ENCODE measurements at places on chromosomes 5 and 9.
A peak's percentile ranks its signal among the peaks of the same experiment; 100 is the strongest.

DNA sequence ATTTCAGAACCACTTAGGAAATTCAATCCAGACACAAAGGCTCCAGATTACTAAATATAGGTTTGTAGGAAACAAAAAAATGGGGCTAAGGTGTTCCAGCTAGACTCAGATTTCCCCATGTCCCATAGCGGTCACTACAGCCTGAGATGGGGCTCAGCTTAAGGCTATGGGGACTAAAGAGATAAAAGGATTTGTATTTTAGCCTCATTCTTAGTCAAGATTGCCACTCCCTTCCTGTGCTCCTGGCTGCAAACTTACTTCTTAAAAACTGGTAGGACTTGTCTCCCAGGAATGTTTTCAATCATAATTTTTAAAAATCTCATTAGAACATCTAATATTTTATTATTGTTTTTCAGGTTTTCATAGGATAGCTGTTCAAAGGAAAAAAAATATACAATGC lies 253.8 kb upstream of the DAB2 start:
- no peak for DNase-seq

DNA sequence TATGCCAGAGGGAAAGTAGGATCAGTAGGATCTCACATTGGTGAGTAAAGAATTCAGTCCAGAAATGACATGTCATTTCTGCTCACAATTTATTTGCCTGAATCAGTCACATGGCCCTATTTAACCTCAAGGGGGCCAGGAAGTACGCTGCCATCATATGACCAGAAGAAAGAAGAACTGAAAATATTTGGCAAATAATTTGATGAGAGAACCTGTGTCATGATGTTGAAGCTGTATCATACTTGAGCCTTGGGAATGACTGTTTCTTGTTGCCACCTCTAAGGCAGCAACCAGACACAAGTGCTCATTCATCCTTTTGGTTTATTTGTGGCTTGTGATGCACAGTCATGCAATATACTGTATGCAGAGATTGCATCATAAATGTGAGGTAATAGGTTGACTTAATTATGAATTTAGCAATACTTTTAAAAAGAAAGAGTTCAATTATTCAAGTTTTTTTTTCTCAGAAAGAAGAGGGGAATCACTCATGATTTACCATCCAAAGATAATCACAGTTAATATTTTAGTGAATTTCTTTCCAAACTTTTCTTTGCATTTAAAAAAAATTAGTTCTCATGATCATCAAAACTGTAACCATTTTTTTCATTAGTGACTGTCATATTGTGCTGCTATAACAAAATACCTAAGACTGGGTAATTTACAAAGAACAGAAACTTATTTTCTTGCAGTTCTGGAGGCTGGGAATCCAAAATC lies 8.2 kb upstream of the ZFYVE16 start:
- peak; percentile 43 for DNase-seq

GRCh38 chr9:14692470-14693250 lies 572 bp downstream of the ZDHHC21 start:
- DNase-seq = no peak

GRCh38 chr9:124765439-124765835 lies 5.7 kb downstream of the NR6A1 start:
- DNase-seq = no peak

DNA sequence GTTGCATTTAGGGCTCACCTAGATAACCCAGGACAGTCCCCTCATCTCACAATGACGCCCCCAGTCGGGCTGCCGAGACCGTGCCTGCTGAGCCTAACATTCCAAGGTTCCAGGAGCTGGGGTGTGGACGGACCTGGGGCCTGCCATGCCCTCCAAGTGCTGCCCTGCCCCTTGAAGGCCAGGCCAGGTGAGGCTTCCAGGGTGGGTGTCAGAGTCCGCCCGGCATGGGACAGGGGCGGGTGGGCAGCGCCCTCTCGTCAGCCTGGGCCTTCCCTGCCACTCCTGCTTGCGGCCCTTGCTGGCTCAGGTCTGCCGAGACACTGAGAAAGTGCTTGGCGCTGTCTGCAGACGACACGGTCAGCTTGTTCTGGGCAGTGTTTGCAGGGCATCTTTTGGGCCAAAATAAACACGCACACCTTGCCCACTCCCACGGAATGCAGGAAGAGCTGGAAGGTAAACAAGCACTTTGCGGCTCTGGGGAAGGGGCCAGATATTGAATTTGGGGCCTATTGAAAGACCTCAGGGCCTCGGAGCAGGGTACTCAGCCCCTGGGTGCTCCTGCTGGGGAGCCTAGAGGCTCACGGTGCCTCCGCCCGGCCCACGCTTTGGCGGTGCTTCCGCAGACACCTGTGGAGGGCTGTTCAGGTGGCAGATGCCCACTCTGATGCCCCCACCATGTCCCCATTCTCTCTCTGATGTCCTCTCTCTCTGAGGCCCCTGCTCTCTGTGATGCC lies 4.2 kb upstream of the SCGB3A1 start:
- DNase-seq = no peak

- DNase-seq = no peak
Observed at GRCh38 chr5:174581479-174581878, 142.9 kb upstream of the MSX2 start.

DNA sequence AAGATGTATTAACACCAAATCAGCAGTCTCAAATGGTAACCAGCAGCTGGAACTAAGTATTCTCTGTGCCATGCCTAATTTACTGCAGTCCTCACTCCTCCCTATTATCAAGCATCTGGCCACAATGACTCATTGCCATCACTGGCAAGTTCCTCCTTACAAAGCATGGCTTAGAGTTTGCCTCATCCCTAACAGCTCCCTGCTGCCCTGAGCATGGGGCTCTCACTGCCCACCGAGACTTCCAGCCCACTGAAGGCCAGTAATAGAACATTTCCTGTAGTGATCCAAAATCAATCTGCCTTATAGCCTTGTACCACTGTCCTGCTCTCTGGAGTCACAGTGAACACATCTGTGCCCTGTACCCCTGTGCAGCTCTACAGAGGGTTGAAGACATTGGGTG lies 211.9 kb upstream of the TRIM32 start:
- no peak for DNase-seq

DNA sequence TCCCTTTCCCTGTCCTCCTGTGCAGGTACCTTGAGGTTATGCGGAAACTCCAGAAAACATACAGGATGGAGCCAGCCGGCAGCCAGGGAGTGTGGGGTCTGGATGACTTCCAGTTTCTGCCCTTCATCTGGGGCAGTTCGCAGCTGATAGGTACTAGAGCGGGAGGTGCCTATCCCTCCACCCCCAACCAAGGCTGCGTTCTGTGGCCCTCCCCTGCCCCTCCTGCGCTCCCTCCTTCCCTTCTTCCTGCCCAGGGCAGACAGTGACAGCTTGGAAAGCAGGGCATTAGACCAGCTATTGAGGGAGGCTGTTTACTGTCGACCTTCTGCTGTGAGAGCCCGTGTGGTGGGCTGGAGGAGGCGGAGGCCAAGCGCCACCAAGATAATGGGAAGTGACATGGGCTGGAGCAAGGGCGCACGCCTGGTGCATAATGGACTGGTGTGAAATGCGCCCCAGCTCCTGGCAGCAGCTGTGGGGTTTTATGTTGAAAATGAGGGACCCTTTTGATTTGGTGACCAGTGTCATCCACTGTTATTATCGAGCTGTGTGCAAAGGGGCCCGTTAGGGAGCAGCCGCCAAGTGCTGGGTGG lies 25.3 kb downstream of the PTPA start:
- DNase-seq = no peak

DNA sequence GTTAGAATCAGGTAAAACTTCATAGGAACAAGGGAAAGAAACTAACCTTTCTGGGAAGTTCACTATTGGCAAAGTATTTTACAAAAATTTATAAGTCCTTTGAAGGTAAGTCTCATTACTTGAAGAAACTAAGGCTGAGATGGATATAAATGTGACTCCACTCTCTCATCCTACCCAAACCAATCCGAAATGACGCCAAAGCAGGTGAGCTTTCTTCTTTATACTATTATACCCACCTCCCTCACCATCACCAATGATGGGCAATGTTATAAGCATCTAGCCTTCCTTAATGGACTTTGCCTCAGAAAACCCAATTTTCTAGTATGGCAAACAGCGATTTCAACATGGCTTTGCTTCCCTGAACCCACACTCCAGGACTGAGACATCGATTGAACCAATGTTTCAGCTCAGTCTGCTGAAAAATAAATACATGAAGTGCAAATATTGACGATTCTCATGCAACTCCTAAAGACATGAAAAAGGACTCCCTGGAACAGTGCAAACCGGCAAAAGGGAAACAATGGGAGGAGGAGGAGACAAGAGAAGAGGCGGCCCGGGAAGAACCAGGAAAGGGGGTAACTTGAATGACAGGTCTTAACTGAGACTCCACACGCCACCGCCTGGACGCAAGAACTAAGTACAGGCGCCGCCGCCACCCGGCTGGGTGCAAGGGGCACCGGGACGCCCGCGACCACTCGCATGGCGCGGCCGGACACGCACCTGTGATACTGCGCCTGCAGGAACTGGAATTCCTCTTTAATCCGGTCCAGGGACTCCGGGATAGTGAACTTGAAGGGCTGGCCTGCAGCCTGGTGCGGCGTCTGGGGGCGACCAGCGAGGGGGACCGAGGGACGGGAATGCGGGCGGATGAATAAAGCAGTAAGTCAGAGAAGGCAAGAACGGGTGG lies 2.5 kb downstream of the TLE1 start:
- no peak for DNase-seq

GRCh38 chr9:25519286-25519685 lies 159.0 kb downstream of the TUSC1 start:
- no peak for DNase-seq

DNA sequence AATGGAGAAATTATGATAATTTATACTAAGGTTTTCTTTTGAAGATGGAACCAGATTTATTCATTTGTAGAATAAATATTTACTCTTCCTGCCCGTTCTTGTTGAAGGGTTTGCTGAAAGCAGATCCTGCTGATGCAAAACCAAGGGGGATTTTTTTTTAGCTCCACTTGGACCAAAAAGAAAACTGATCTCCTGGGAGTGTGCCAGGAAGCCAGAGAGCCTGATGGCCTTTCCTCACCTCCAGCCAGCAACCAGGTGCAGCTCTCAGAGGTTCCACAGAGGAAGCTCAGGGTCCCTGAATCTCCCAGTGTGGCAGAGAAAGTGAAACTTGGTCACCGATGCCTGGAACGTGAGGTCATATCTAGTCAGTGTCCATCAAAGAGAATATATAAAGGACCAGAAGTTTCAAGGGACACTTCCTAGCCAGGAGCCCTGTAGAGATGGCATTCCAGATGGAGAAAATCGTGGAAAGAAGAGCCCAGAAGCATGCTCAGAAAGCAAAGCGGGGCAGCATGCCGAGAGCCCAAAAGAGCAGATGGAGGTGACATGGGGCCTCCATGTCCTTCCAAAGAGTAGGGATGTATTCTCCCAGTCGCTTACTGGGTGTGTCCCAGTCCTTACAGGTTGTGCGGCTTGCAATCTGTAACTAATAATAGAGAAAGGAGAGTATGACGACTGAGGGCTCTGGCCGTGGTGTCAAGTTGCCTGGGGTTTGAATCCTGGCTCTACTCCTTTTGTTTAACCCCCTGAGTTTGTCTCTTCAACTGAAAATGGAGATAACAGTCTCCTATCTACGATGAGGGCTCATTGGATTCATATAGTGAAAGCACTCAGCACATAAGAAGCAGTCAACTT lies 12.2 kb downstream of the AFAP1L1 start:
- no peak for DNase-seq

DNA sequence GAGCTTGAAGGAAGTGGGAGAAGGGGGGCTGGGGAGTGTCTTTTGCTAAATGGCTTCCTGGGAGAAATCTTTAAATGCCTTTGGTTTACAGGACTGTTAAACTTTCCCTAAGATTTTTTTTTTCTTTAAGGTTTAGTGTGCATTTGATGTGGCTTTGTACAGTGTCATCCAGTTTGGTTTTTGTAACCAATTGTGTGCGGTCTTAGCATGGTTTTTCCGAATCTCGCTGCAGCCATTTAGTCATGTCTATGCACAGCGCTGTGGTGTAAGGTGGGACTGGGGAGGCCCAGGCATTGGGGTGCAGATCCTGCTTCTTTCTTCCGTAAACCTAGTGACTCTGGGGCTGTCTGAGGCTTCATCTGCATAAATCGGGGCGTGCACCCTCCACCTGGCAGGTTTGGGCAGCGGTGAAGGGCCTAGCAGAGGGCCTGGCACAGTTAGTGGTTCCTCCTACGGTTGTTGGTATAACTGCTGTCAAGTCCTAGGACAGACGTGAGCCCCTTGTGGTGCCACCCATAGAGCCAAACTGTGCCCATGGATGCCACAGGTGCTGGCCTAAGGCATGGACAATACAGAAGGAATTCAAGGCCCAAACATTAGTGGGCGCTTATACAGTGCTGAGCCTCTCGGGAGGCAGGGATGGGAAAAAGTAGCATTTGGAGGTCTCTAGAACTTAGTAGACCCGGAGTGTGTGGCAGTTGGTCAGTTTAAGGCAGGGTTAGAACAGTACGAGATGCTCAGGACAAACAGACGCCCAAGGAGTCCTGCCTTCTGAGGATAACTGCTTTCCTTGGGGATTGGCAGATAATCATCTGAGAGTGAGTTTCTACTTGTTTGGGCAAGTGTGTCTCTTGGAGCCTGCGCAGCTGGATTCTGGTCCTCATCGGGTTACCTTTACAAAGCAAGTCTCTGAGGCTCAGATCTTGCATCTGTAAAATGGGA lies 1.5 kb downstream of the PRRC2B start:
- peak; percentile 26 for DNase-seq

GRCh38 chr5:82374637-82375036 lies 96.5 kb upstream of the RPS23 start:
- peak; percentile 31 for DNase-seq

Data from GM12878 (cell line).